Stimulated activated CD4-positive, alpha-beta T cell treated with anti-CD3 and anti-CD28 coated beads, Interleukin-15, amount 100 ng/mL, for 48 hours (primary cell): ENCODE measurements at places on chromosomes 3 and 15.

- DNase-seq = no peak
Measured at GRCh38 chr15:39059917-39060316, 495.3 kb upstream of the RASGRP1 start.

DNA sequence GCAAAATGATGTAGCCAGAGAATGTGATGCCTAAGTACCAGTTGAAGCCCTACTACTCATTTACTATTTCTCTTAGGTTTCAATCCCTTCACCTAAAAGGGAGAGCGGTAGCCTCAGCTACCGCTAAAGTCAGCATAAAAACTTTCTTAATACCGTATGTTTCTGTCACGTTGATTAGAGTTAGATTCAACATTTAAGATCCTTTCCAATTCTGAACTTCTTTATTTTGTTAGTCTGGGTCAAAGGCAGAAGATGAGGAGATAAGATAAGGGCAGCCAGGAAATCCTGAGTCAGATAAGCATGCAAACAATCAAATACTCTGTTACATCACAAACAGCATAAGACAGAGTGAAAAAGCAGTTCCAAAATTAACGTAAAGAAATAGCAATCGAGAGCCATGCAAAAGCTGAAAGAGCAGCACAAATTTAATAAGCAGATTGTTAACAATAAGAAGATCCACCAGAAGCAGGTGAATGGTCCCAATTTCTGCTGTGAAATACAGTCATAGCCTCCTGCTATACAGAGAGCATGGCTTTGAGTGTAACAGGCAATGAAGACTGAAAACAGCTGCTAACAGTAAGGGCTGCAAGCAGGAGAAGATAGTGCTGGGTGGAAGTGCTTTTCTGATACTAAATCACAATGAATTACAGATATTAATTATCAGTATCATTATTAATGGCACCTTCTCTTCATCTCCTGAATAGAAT lies 3.0 kb downstream of the TMEM207 start:
- no peak for DNase-seq

DNA sequence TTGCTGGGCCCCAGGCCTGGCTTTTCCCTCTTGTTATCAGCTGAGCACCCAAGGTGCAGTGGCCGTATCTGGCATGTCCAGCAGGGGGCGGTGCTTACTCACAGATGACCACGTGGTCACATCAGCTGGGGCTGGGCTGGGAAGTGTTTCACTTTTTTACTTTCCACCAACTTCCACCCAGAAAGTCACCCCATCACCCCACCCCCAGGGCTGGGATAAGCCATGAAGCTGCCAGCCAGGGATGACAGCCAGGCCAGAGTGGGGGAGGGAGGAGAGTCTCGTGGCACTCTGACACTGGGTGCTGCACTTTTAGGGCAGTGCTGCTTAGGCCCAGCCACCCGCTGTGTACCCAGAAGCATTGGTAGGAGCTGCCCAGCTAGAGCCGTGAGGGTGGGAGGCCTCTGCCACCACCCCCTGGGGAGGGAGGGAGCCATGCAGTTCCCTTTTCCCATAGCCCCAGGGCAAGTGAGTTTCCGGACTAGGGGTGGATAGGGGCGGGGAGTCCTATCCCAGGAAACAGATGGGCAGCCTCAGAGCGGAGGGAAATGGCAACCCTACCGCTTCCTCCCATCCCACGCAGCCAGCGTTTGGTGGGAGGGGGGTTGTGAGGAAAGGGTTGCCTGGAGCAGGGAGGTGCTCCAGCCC lies 6.1 kb downstream of the PPCDC start:
- peak; percentile 84 for DNase-seq

DNA sequence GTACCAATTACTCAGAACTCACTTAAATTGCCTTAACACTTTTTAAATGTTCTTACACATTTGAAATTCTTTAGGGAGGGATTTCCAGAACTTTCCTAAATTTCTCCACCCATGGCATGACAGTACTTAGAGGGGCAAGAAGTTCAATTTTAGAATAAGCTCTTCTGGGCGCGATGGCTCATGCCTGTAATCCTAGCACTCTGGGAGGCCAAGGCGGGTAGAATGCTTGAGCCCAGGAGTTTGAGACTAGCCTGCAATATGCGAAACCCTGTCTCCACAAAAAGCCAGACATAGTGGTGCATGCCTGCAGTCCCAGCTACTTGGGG lies 10.6 kb downstream of the FAM131A start:
- no peak for DNase-seq

GRCh38 chr3:174949523-174949922 lies 90.4 kb downstream of the NAALADL2 start:
- no peak for DNase-seq

- no peak for DNase-seq
Measured at GRCh38 chr3:38468765-38469164, 15.1 kb downstream of the ACVR2B start.

- DNase-seq = no peak
Measured at GRCh38 chr15:50053055-50053856, 65.8 kb downstream of the ATP8B4 start.

GRCh38 chr15:85689729-85690128 lies 105.0 kb downstream of the KLHL25 start:
- DNase-seq = no peak

DNA sequence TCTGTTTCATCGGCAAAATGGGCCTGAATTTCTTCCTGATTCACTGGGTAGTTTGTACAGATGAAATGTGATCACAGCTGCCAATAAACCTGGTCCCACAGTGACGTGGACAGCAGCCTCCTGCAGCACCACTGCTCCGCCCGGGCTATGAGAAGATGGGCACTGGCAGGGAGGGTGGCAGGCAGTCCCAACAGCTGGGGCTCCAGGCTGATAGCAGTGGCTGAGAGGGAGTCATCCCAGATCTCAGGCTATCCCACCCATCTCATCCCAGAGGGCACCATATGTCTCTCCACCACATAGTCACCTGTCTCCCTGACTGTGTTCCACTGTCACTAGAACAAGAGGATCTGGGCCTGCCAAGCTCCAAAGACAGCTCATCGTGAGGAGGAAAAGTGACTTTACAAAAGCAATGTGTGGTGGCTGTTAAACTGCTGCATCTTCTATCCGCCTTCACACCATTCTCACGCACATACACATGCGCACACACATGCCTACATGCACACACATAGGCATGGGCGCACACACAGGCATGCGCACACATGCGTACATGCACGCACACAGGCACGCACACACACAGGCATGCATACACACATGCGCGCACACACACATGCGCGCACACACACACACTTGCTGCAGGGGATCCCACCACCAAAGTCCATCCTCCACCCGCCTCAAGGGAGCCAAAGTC lies 46.2 kb downstream of the RGMA start:
- no peak for DNase-seq

DNA sequence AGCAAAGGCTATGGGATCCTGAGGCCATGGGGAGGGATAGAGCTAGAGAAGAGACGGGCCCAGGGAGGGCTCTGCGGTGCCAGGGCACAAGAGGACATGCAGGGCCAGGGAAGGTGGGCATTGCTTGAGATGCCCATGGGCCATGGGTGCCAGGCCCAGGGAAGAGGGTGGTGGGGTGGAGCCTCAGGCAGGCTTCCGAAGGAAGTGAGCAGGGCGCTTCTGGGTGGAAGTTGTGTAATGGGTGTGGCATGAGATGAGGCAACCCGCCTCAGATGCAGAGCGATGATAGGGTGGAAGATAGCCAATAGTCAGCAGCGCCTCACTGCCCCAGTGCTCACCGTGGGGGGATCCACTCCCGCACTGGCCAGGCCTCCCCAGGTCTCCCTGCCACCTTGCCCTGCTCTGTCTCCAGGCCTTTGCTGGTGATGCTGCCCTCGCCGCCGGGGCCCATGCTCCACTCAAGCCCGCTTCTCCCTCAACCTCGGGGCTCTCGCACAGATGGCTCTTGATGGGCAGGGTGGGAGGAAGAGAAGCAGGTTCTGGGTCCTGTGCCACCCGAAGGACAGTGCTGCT lies 51.4 kb downstream of the DNAJB8 start:
- DNase-seq = no peak

DNA sequence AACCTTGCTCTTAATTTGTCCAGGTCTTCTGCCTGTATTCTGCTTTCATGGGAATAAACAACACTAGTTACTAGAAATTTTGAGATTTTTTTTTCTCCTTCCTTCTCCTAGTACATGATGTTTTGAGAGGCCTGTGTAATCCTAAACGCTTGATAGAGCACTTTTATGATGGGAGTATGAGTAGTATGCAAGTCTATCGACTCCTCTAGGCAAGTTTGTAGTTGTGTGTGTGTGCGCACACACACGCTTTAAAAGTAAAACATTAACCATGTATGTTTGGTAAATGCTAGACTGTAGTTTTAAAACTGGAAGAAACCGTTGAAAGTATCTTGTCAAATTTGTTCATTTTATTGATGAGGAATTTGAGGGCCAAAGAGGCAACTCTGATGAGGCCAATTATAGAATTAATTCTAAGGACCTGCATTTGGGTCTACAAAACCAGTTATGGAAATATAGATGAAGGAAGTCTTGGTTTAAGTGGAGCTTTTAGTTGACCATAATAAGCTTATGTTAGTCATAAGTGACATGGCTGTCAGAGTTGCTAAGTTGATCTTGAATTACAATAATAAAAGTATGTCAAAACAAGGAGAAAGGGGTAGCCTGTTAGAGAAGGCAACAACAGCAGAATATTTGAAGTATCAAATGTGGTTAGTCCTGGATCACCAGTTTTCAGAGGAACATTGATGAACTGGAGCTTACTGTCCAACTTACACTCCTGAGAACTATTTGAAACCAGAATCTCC lies 47.1 kb downstream of the AKAP13 start:
- no peak for DNase-seq

- DNase-seq = no peak
Measured at GRCh38 chr3:135503760-135504686, 461.5 kb upstream of the PPP2R3A start.

GRCh38 chr3:72288955-72289691 lies 504.2 kb upstream of the PROK2 start:
- DNase-seq = no peak

GRCh38 chr3:188296761-188297612 lies 143.0 kb downstream of the LPP start:
- DNase-seq = no peak

- DNase-seq = peak; percentile 25
Measured at GRCh38 chr3:38834110-38834509, 18.1 kb upstream of the SCN10A start.

GRCh38 chr3:108441518-108441917 lies 68.9 kb downstream of the MYH15 start:
- DNase-seq = no peak

DNA sequence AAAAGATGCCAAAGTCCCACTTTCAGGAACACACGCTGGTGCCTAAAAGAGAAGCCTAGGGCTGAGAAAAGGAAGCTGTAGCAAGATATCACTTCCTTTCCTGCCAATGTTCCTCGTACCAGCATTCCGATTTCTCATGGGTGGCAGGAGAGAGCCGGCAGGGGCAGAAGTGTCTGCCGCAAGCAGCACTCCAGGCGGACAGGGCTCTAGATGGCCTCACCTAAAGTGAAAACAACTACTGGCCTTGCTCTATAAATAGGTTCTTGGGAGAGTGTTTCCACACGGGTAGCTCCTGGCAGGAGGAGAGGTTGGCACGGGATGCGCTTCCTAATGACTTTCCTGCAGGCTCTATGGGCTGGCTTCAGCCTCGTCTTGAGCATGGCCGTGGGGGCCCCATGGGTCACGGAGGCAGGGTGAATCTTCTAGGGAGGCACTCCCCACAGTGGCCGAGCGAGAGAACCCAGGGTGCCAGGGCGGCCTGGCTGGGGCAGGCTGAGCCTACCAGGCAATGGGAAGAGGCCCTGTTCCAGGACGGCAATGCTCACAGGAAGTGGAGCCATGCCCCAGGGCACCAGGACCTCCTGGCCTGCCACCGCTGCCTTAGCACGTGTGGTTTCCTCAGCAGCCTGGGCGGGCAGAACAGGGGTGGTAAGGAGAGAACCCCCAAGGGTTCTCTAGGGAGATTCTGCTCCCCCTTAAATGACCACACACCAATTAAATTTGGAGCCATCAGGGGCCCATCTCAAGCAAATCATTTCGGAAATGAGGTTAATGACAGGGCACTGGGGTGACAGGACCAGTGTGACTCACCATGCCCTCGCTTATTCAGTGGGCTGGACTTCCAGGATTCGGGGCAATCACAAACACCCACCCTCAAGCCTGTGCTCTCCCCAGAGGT lies 14.6 kb upstream of the DUSP7 start:
- DNase-seq = no peak

- no peak for DNase-seq
Measured at GRCh38 chr3:181174022-181174421, 184.5 kb upstream of the DNAJC19 start.

- DNase-seq = peak; percentile 15
Measured at GRCh38 chr15:62940755-62941361, 101.7 kb upstream of the TPM1 start.

- DNase-seq = peak; percentile 25
Measured at GRCh38 chr3:14410503-14411165, 8.2 kb downstream of the SLC6A6 start.

DNA sequence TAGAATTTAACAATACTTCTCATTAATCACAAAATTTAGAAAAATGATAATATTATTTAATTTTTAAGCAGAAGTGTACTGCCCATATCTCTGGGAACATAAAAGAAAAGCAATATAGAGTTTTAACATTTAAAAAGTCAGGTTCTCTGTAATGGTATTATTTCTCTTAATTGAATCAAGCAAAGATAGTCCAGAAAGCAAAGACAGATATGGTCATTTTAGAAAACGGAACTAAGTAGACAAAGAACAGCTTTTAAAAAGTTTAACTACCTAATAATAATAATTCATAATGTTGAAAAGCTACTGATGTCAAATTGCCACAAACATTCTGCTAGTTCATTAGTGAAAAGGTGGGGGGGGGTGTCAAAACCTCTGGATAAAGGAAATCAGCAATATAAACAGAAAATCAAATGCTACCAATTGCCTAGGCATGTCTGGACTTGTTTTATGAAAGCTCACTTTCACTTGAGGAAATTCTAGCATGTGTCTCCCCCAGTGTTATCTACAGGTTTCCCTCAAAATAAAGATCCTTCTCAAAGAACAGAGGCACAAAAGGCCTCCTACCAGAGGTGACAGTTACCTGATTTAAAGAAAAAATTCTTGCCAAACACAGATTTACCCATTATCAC lies 1.7 kb downstream of the ZMAT3 start:
- DNase-seq = no peak

DNA sequence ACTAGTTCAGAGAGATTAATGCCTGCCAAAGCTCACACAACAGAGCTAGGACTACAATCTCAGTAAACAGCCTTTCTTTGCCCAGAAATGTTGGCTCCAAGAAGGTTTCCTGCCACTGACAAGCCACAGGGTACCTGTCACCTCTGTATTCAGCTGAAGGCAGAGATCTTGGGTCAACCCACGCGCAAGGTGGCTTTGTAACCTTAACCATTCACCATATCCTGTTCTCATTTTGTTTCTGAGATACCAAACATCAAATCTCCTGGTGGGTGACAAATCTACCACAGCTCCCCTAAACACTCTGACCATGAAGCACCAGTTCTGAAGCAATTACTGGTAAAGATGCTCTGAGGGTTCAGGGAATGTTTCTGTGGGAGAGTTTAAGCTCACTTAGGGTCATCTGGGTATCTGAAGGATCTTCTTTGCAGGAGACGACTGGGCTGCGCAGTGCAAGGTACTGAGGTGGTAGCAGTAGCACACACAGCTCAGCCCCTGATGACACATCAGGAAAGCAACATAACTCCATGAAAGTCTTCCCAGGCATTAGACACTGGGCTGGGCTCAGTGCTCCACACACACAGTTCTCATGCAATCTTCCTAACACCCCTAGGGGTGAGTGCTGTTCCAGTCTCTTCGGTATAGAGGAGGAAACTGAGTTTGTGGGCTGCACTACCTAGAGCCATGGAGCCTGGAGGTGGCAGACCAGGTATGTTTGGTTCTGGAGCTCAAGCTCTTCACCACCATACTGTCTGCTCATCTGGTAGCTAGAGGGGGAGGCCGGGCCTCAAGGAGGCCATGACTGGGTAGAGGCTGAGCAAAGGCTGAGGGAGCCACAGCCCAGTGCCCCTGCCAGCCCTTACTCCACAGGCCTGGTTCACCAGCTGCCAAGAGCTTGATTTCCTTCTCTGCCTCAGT lies 7.7 kb downstream of the CXCR6 start:
- DNase-seq = peak; percentile 48
